ENCODE measurements at places on chromosomes 5 and 9.

DNA sequence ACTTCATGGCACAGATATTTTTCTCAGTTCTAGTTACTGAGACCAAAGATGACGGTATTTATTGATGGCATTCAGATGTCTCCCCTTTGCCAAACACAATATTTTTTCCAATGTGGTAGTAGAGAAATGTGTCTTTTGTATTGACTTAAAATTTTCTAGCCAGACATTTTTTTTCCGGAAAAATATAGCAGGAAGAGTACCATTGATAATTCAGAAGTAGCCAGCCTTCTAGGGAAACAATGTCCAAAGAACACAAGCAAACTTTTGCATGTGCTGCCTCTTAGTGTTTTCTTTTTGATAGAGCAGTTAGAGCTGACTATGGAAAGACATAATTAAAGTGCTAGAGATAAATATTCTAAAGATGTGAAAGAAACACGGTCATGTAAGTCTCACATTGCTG, 231.4 kb downstream of the MARCHF11 start:
- DNase-seq = no peak

DNA sequence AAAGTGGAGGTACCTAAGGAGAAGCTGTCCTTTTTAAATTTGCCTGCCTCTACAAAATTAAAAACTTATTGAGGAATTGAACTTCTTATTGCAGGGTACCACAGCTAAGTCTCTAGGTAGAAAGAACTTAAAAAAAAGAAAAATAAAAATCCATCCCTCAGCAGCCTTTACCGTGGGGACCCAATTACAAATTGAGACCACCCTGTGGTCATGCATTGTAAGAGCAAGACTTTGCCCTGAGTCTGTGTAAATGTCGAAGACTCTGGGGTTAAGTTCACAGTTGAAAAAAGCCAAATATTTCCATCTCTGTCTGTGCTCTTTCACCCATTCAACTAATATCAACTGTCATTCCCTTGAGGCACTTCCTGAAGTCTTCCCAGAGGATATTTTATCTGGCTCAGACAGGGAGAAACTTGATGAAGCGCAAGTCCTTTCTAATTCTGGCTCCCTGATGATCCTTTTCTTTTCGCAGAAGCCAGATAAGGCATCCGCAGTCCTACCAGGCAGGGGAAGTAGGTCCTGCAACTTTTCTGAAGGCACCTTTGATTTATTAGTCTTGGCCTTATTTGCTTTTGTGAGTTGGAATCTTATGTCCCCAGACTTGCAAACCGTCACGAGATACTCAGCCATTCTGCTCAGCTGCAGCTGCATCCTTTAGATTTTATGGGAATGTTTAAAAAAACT, 323.8 kb upstream of the WWC1 start:
- DNase-seq = no peak

GRCh38 chr9:32069169-32069813, 315.2 kb upstream of the ACO1 start:
- DNase-seq = no peak

- no peak for DNase-seq
Measured at GRCh38 chr5:107878661-107879060, 207.9 kb upstream of the EFNA5 start.

GRCh38 chr9:14563902-14564624, 129.2 kb downstream of the ZDHHC21 start:
- no peak for DNase-seq

- DNase-seq = no peak
Measured at GRCh38 chr9:2411459-2412215, 209.9 kb upstream of the VLDLR start.

GRCh38 chr5:98763001-98763630, 10.3 kb upstream of the RGMB start:
- DNase-seq = no peak

GRCh38 chr9:18684593-18685317, 210.8 kb downstream of the ADAMTSL1 start:
- no peak for DNase-seq

GRCh38 chr9:120711354-120711753, 2.9 kb downstream of the MEGF9 start:
- no peak for DNase-seq

DNA sequence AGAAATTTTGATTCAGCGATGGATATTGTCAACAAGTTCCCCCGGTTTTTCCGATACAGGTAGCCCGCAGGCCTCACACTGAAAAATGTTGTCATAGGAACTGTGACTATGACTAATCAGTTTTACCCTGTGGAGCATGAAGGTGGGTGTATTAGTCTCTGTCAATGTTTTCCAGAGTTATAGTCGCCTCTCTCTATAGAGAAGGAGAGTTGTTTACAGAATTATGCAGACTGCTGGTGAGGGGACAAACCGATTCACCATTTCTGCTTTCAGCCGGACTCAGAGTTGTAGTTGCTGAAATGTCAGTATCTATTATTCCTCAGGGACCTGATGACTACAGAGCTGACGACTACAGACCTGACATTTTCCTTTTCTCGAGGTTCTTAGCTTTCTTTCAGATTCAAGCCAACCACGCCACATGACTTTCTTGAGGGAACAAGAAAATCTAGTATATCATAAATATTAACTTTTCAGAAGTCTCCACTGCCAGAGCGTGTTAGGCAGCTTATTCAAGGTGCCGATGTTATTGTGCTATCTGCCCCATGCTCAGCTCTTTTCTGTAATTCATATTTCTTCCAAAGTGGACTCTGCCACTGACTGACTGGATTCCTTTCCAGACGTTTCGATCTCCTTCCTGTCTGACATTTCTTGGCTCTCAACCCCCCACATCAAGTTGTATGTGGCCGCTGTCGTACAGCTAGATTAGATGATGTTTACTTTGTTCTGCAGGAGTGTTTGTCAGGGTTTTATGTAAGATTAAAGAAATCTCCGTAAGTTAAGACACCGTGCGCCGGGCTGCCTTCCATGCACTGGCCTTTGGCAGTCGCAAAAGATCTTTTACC, 178.1 kb downstream of the FGF1 start:
- DNase-seq = no peak

- no peak for DNase-seq
Measured at GRCh38 chr9:130128251-130128650, 44.0 kb upstream of the NCS1 start.

DNA sequence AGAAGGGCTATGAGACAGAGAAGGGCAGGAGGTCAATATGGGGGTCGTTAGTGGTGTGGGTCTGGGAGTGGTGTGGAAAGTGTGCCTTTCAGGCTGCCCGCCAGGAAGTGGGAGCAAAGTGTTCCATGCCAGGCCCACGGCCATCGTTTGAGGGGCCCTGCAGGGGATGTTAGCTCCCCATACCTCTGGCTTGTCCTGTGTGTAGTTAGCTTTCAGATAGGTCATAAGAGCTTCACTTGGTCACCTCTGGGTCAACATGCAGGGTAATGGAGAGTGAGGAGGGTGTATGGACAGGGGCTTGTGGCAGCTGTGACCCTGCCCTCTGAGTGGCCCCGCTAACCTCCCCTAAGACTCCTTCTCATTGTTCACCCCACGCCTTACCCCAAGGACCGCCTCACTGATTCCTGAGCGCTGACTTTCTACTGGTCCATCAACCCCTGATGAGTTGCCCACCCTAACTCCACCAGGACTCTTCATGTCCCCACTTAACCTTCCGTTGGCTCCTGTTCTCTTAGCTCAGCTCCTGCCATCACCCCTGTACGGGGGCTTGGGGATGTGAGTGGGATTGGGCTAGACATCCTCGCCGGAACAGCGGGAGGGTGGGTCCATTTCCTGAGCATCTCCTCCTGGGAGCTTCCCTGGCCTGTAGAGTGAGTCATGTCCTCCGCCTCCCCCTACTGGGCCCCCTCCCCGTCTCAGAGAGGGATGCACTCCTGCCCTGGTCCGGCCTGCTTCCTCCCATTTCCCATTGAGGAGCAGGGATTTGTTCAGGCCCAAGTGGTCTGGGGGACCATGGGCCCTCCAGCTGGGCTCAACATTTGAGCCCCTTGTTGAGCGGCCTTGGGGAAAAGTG, 125.7 kb downstream of the FGF18 start:
- DNase-seq = no peak

GRCh38 chr5:181224390-181225229, 1.5 kb downstream of the TRIM41 start:
- no peak for DNase-seq

- no peak for DNase-seq
Measured at GRCh38 chr5:5344051-5344571, 78.4 kb upstream of the ICE1 start.

- no peak for DNase-seq
Measured at GRCh38 chr9:96398582-96399324, 15.2 kb upstream of the SLC35D2 start.

- no peak for DNase-seq
Measured at GRCh38 chr9:87564111-87564510, 66.4 kb downstream of the DAPK1 start.

DNA sequence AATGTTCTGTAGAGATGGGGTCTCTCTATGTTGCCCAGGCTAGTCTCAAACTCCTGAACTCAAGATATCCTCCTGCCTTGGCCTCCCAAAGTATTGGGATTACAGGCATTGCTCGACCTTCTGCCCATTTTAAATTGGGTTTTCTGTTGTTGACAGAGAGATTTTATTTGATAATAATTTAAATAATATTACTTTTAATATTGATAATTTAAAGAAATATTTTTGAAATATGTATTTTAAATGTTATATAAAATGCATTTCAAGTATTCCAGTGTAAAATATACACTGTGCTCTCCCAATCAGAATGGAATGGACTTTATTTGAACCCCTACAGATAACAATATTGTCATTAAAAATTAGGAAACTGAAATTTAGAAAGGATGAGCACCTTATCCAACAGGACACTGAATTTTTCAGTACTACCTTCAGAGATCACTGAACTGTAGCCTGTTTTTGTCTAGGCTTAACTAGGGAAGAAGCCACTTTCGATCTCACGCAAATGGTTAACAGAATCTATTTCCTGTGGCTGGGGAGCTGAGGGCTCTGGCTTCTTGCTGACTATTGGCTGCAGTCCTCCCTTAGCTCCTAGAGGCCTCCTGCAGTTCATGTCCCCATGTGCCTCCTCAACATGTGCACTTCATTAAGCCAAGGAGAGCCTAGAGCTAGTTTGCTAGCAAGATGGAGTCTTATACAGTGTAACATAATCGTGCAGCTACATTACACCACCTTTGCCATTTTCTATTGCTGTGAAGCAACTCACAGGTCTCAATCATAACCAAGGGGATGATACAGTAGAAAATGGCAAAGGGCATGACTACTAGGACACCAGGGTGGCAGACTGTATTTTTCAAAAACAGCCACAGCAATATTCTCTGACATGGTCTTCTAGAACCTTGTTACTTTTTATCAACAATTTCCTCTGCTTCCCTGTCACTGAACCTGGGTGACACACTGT, 150.0 kb downstream of the CDC42SE2 start:
- DNase-seq = no peak

DNA sequence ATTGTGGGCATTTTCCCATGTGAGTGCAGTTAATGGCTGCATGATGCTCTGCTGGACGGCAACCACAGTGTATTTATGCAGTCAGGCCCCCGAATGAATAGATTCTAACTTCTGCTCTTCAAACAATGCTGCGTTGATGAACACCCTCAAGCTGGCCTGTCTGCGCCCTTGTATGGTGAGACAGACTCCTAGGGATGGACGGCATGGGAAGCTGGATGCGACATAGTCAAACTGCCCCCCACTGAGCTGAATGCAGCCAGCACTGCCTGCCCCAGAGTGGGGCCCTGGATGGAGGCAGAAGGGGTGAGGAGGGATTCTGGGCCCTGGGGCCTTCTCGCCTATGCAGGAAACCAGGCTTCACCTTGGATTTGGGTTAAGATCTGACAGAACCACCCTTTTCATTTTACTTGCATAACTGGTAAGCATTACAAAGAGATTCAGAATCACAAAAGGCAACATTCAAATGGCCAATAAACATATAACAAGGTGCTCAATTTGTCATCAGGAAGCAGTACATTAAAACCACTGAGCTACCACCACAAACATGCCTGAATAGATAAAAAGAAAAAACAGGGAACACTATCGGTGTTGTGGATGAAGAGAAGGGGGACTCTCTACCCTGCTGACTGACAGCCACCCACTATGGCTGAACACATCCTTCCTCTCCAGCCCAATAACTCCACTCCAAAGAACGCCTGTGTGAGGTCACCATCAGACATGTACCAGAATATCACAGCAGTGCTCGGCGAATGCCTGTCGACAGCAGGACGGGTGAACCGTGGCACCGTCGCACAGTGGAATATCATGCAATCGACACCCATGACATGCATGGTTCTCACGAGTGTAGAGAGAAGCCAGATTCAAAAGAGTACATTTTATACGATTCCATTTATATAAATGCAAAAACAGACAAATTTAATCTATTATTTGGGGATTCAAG, 79.1 kb downstream of the RAPGEF1 start:
- no peak for DNase-seq

DNA sequence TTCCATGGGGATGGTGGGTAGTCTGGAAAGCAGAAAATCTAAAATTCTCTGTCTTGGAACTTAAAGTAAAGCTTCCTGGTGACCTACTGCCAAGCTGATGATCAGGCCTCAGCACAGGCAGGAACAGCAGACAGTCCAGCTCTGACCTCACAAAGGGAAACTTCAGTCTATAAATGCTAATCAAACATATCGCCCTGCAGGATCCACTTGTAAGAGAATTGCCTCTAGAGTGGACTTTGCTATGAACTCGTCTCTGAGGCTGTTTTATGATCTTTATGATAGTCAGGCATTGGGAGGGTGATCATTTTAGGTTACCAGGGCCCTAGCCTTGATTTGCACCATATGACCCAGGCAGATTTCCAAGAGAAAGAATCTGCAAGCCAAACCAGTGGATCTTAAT, 67.6 kb upstream of the SELENOP start:
- DNase-seq = no peak

- no peak for DNase-seq
Measured at GRCh38 chr5:154901276-154901675, 36.7 kb downstream of the GEMIN5 start.

DNA sequence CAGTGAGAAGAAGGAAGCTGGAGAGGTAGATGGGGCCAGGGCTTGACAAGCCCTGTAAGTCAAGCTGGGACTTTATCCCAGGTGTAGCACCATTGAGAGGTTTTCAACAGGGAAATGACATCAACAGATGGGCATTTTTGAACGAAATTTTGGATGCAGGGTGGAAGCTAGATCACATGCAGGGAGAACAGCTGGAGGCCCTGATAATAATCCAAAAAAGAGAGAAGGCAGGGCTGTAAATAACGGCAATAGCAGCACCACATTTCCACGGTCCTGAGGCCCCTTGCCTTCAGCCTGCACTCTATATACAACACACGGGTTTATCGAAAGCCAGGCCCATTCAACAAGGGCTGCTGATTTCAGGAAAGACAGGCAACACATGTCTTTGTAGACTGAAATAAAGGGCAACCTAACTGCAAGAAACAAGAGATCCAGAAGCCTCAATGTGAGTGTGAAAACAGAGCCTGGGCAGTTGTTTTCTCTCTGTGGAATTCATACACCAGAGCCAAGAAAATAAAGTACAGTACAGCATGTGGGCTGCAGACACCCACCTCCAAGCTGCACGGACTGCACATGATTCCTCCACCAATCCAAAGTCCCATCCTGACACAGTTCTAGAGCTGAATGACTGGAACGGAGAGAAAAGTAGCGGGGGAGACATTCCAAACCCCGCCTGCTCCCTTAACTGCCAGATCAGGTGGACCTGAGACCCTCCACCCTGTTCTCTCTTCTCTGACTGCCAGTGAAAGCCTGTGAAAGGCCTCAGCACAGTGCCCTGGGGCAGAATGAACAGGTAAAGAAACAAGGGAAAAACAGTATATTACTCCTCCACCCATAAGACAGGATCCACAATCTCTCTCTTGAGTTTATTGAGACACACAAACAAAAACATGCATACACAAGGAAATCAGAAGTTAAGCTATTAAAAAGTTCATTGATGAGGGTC, 36.3 kb downstream of the KLHL3 start:
- no peak for DNase-seq
